ENCODE measurements at places on chromosomes 5 and 9. TPM values are rescaled to one million over a fixed set of nuclear protein-coding genes. Genes with fewer than 3 reads are reported as not detected.
A peak's percentile ranks its signal among the peaks of the same experiment; 100 is the strongest.

- H3K4me1 ChIP-seq: no peaks in the 10 kb centered on the region
- no peaks in the 10 kb centered on the region for H3K36me3 ChIP-seq
- H3K27me3 ChIP-seq: no peaks in the 10 kb centered on the region
- no peak for DNase-seq
- H3K4me3 ChIP-seq: no peak overlapping the region
Measured at GRCh38 chr9:88551546-88552137, 16.7 kb downstream of the NXNL2 start.

Gene OR1Q1
- total RNA-seq: not detected

- DNase-seq: no peak
- H3K27me3 ChIP-seq: no peaks in the 10 kb centered on the region
- H3K27ac ChIP-seq: no peak overlapping the region
- no peaks in the 10 kb centered on the region for H3K36me3 ChIP-seq
Measured at GRCh38 chr5:1175015-1175414, 26.4 kb upstream of the SLC6A19 start.

DNA sequence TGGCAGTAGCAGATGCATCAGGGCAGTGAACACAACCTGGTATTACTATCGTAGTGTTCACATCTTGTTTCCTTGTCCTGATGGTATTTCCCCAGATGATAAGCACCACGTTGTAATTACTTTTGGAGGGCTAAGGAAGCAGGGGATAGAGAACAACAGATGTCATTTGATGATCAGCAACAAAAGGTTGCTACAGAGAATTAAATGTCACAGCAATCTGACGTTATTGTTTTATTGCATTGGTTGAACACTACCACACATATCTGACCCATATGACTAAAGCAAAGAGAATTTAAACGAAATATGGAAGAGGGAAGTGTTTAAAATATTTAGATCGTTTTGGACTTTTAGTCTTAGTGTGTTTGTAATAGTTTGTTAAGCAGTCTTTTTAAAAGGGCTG lies 408.3 kb downstream of the SH3GL2 start:
- no peaks in the 10 kb centered on the region for H3K27me3 ChIP-seq
- no peaks in the 10 kb centered on the region for H3K4me1 ChIP-seq
- H3K4me3 ChIP-seq: no peak overlapping the region
- no peak for DNase-seq
- H3K27ac ChIP-seq: no peak overlapping the region

Gene FAM221B
- not detected for total RNA-seq

DNA sequence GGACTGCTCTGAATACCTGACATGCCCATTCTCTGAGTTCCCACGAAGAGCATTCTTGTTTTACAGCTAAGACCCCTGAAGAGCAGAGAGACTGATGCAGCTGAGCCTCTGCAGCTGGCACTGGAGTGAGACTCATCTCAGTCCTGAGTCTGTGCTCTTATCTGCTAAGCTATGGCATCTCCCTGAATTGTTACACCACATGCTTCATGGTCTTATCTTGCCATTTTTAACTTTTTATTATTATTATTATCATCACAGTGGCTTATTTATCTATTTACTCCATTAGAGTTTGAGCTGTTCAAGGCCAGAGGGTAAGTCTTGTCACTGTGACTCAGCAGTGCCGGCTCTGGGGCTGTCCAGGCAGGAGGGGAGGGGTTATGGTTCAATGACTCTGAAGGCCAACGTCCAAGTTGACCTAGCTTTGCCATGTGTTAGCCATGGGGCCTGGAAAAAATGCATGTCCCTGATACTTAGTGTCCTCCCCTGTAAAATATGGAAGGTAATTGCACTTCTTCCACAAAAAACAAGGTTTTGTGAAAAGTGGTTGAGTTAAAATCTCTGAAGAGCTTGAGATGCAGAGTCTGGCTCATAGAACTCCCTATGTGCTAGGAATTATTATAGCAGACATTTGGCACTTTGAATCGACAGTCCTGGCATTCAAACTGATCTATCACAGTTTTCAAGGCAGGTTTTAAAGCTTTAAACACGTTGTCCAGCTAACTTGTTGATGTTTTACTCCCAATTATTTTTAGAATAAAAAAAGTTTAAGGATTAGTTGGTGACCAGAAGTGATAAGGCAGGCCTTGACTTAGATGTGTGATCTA lies 94.6 kb downstream of the ALDH1A1 start:
- no peaks in the 10 kb centered on the region for H3K36me3 ChIP-seq
- H3K27ac ChIP-seq: peak overlapping the region; percentile 53
- peaks cover 15% of the 10 kb centered on the region for H3K4me1 ChIP-seq
- no peak overlapping the region for H3K4me3 ChIP-seq

Gene UNC13B
- 38.0 TPM for total RNA-seq

- H3K36me3 ChIP-seq: no peaks in the 10 kb centered on the region
- no peak overlapping the region for H3K4me3 ChIP-seq
- no peaks in the 10 kb centered on the region for H3K27me3 ChIP-seq
- H3K4me1 ChIP-seq: peaks cover 12% of the 10 kb centered on the region
- no peak for DNase-seq
Measured at GRCh38 chr9:105296445-105296844, 52.0 kb downstream of the SLC44A1 start.

DNA sequence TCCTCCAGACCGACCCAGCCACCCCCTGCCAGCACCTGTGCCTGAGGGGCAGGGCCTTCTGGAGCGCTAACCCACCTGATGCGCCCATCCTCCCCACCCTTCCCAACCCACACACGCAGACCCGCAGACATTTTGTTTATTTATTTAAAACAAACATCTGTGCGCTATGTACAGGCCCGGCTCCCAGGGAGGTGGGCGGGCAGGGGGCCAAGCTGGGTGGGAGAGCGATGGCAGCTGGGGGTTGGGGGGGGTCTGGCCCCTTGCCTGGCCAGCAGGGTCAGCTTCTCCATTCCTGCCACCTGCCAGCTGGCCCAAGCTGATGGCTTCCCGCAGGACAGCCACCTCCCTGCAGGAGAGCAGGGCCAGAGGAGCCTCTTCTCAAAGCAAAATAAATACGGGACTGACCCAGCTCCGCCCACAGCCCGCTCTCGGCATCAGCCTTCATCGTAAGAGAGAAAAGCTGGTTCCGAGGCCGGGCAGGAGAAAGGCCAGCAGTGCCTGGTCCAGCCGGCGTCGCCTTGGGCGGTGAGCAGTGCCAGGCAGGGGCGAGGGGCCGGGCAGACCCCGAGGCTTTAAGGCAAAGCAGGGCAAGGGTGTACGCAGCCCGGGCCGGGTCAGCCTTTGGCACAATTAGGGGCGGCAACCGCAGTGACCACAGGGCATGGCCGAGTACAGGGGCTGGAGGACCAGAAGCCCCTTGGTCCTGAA lies 10.9 kb upstream of the CLIC3 start:
- no peak overlapping the region for H3K4me3 ChIP-seq
- H3K27ac ChIP-seq: no peak overlapping the region
- no peaks in the 10 kb centered on the region for H3K4me1 ChIP-seq
- H3K36me3 ChIP-seq: peaks cover 14% of the 10 kb centered on the region

- H3K27ac ChIP-seq: no peak overlapping the region
- peaks cover 34% of the 10 kb centered on the region for H3K36me3 ChIP-seq
- no peaks in the 10 kb centered on the region for H3K27me3 ChIP-seq
- peaks cover 9% of the 10 kb centered on the region for H3K4me1 ChIP-seq
- no peak for DNase-seq
Measured at GRCh38 chr9:35682520-35683315, 7.0 kb downstream of the TPM2 start.

- no peaks in the 10 kb centered on the region for H3K36me3 ChIP-seq
- peak overlapping the region; percentile 90 for H3K4me3 ChIP-seq
- H3K27ac ChIP-seq: peak overlapping the region; percentile 70
- DNase-seq: peak; percentile 46
- peaks cover 9% of the 10 kb centered on the region for H3K4me1 ChIP-seq
- no peaks in the 10 kb centered on the region for H3K27me3 ChIP-seq
Measured at GRCh38 chr9:504921-505740, 290.5 kb downstream of the DOCK8 start.

Gene DDX4
- not detected for total RNA-seq

DNA sequence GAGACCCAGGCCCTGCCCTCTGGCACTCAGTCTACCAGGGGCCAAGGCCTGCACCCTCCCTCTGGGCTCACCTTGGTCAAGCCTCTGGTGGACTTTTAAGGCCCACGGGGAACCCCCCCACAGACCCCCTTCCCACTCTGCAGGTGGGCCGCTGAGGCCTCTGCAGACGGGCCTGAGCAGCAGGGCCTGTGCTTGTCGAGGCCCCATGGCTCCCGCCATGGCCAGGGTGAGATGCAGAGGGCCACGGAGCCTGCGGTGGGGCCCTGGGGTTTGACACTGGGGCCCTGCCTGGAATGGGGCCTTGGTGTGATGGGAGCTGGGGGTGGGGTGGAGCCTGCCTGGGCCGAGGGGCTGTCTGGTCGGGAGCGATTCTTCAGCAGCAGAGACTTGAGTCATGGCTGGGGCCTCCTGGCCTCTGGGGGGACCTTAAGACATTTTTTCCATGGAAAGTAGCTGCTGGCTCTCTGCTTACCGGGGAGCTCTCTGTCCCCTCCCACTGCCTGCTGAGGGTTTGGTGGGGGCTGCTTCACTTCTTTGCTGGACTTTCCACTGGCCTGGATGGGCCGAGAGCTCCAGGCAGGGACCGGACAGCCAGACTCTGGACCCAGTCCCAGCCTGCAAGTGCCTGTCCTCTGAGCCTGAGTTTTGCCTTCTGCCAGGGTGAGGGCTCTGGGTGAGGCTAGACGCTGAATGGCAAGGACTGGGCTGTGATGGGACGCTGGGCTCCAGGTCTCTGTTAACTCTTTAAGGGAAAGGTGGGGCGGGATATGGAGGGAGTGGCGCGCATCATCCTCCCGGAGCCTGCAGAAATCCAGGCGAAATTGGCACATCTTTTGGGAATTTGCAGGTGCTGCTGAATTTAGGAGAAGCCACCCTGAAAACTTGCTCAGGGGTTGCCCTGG lies 132.2 kb downstream of the RXRA start:
- no peaks in the 10 kb centered on the region for H3K36me3 ChIP-seq
- H3K27me3 ChIP-seq: peaks cover 3% of the 10 kb centered on the region
- no peak overlapping the region for H3K4me3 ChIP-seq

Gene PTAR1
- 40.7 TPM for total RNA-seq

Gene FBP1
- total RNA-seq: 29.9 TPM

GRCh38 chr9:21961569-21961968 lies 32.6 kb downstream of the CDKN2A start:
- no peaks in the 10 kb centered on the region for H3K36me3 ChIP-seq
- peaks cover 19% of the 10 kb centered on the region for H3K27me3 ChIP-seq
- H3K4me3 ChIP-seq: no peak overlapping the region
- H3K27ac ChIP-seq: no peak overlapping the region
- H3K4me1 ChIP-seq: peaks cover 13% of the 10 kb centered on the region

Gene IL4
- not detected for total RNA-seq

- no peak overlapping the region for H3K4me3 ChIP-seq
- no peak for DNase-seq
- H3K4me1 ChIP-seq: no peaks in the 10 kb centered on the region
Measured at GRCh38 chr5:41277476-41278245, 64.3 kb upstream of the C6 start.

DNA sequence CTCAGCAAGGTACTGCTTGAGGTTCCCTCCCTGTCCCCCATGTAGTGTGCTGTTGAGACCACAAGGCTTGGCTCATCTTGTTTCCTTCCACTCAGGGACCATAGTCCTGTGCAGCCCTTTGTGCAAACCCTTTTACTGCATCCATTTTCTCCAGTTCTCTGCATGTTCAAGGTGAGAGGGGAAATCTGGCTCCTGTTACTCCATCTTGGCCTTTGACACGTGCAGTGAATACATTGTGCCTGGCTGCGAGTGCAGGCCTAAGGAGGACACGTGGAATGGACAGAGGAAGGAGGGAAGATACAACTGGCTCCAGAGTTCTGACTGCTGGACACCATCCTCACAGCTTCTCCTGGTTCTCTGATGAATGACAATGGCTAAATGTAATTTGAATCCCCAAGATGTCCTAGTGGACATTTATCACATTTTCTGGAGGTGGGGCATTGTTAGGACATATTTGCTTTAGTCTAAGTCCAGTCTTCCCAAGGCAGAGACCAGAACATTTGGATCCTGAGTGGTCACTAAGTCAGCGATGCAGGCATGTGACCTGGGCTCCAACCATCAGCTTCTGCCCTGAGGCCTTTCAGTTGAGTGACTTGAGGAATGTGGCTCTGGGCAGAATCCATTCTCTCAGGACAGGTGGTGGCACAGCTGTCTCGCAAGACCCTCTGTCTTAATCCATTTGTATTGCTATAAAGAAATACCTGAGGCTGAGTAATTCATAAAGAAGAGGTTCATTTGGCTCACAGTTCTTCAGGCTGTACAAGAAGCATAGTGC lies 189.0 kb upstream of the DAP start:
- H3K36me3 ChIP-seq: no peaks in the 10 kb centered on the region
- H3K4me3 ChIP-seq: no peak overlapping the region
- no peak overlapping the region for H3K27ac ChIP-seq
- DNase-seq: no peak

GRCh38 chr9:131691969-131692611 lies 47.8 kb downstream of the RAPGEF1 start:
- H3K4me3 ChIP-seq: no peak overlapping the region
- peaks cover 29% of the 10 kb centered on the region for H3K4me1 ChIP-seq
- H3K36me3 ChIP-seq: no peaks in the 10 kb centered on the region
- H3K27me3 ChIP-seq: no peaks in the 10 kb centered on the region
- H3K27ac ChIP-seq: no peak overlapping the region
- DNase-seq: no peak

- H3K36me3 ChIP-seq: no peaks in the 10 kb centered on the region
- H3K27me3 ChIP-seq: no peaks in the 10 kb centered on the region
- DNase-seq: peak; percentile 74
- H3K27ac ChIP-seq: peak overlapping the region; percentile 79
Measured at GRCh38 chr5:109743770-109744212, 54.1 kb downstream of the MAN2A1 start.

DNA sequence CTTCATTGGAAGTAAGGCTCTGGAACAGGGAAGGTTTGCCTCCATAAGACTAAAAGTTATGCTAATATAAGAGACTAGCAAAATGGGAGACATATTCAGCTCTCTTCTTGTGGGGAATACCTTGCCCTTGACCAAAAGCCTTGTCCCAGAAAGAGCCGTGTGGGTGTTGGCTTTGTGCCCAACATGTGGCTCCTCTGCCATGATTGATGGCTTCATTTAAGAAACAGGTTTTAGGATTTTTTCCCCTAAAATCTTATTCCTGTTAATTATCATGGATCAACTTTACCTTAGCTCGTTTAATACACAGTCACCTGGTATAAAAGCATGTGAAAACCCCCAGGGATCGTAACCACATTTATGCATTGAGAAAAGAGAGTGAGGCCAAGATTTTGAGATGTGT lies 38.9 kb downstream of the DOCK8 start:
- no peaks in the 10 kb centered on the region for H3K27me3 ChIP-seq
- peaks cover 15% of the 10 kb centered on the region for H3K4me1 ChIP-seq
- H3K36me3 ChIP-seq: no peaks in the 10 kb centered on the region
- DNase-seq: no peak
- no peak overlapping the region for H3K27ac ChIP-seq
- no peak overlapping the region for H3K4me3 ChIP-seq

- H3K4me3 ChIP-seq: no peak overlapping the region
- H3K4me1 ChIP-seq: no peaks in the 10 kb centered on the region
- no peaks in the 10 kb centered on the region for H3K36me3 ChIP-seq
- H3K27me3 ChIP-seq: no peaks in the 10 kb centered on the region
- no peak overlapping the region for H3K27ac ChIP-seq
Measured at GRCh38 chr5:160637357-160638090, 214.5 kb downstream of the ATP10B start.

Gene SLC6A18
- total RNA-seq: not detected

GRCh38 chr9:81968026-81968425 lies 20.5 kb upstream of the SPATA31D1 start:
- H3K27me3 ChIP-seq: no peaks in the 10 kb centered on the region
- no peaks in the 10 kb centered on the region for H3K36me3 ChIP-seq
- H3K27ac ChIP-seq: no peak overlapping the region
- H3K4me1 ChIP-seq: no peaks in the 10 kb centered on the region
- DNase-seq: no peak

Gene NTRK2
- 2.7 TPM for total RNA-seq
